ENCODE measurements at places on chromosomes 13 and 19.

- DNase-seq = no peak
These were observed 169.4 kb upstream of the CSNK1A1L start for GRCh38 chr13:37274569-37275497.

DNA sequence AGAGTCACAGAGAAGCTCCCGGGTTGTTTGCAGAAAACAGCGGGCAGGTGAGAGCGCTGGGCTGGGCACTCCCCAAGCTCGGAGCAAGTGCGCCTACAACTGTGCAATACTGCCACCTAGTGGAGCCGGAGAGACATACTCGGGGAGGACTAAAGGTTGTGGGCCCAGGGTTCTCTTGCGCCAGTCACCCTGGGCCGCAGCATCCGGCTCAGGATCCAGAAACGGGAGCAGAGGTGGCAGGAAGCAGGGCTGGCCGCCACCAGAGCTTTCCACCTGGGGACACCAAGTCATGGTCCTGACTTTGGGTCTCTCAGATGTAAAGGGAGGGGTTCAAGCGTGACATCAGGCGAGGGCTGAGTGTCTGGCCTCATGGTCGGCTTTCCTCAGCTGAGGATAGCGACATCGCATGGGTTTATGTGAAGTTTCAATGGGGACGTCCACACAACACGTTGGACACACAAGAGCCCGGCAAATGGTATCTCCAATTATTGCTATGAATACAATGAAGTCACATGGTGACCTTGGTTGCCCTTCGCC, 11.2 kb upstream of the KLK4 start:
- DNase-seq = no peak

GRCh38 chr13:101706651-101707050, 254.2 kb downstream of the ITGBL1 start:
- DNase-seq = no peak

- DNase-seq = no peak
These were observed 4.8 kb downstream of the SHC2 start for GRCh38 chr19:455851-456546.

GRCh38 chr13:30715837-30716236, 19.5 kb upstream of the ALOX5AP start:
- no peak for DNase-seq

DNA sequence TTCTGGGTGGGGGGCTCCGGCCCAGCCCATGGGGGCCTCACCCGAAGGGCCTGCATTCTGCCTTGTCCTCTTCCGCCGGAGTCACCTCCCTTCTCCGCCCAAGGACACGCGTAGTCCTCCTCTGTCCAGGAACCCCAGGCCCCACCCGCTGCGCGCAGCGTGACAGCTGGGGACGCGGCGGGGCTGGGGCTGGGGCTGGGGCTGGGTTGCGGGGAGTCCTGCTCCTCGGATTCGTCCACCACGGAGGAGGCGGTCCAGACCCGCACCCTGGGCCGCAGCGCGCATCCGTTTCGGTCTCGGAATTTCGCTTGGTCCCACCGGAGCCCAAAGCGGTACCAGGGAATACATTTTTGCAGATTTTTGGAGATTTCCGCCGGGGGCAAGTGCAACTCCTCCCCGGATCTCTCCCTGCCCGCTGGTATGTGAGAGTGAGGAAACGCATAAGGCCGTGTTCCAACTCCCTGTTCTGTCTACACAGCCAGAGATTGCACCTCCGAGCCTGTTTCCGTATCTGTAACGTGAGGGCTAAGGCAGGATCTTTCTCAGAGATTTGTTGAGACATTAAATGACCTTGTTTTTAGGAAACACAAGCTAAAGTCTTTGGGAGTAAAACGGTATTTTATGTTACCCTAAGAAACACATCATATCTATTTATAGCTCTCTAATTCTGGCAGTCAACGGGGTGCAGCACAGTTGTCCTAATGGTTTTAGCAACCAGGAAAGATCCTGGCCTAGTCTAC, at the start of gene COX7A1:
TSS of gene COX7A1 (minus strand) at position 96 of the 740 bp plus-strand sequence. CDS start at position 56, 40 bp downstream.
- no peak for DNase-seq

DNA sequence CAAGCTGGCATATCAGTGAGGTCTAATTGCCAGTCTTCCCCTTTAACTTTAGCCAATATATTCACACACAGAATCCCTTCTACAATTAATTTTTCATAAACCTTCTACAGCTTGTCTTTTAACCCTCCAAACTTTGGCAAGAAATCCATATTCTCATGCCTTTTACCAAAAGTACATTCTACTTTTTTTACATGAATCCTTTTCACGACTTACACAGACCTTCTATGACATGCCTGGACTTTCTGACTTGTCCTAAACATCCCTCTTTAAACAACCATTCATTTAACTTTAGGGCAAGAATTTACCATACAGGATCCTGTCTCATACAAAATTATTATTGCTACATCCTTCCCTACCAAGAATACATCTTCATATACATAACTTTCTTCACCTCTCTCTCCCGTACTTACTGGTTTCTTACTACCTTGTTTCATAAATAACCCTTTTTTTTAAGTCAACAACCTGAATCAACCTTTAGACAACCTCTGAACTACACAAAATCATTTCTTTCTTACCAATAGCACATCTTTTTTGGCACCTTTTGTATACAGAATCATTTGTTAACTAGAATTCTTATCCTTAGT, 23.5 kb downstream of the ZNF544 start:
- DNase-seq = no peak

DNA sequence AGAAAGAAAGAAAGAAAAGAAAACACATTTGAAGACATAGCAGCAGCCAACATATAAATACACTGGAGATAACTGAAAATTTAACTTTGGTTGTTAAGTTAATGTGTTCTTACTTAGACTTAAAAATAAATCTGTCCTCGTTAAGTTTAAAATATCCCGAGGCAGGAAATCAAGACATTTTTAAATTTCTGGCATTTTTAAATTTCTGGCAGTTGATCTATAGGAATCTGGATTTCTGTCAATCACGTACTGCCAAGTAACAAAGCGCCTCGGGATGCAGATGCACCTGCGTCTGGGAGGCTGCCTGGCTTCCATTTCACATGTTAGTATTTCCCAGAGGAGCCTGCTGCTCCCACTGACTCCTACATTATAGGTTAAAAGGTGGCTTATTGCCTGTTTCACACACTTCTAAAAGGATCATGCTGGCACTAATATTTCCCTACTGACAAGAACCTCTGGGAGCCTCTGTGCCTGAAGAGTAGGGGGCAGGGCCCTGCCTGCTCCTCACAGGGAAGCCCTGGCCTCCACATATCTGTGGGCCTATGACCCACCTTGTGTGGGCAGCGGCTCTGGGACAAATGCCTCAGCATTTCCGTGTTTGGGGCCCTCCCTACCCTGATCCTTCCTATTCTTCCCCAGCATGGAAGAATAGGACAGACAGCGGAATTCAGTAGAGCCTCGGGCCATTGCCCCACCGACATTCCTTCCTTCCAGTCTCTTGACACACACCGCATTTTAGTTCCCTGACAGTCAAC, 62.8 kb upstream of the ATP12A start:
- DNase-seq = no peak

DNA sequence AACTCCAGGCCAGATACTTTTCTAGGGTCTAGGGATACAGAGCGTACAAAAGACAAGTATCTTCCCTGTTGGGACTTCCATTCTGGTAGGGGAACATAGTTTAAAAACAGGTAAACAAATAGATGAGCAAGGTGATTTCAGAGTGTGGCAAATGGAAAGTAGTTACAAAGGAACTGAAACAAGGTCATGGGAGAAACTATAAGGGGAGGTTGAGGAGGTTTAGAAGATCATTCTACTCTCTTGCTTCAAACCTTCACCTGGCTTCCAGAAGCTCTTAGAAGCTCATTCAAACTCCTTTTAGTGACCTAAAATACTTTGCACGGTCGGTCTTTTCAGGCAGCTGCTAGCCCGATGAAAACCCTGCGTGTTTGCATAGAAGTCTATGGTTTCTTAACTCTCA, 9.1 kb downstream of the FFAR2 start:
- DNase-seq = no peak

DNA sequence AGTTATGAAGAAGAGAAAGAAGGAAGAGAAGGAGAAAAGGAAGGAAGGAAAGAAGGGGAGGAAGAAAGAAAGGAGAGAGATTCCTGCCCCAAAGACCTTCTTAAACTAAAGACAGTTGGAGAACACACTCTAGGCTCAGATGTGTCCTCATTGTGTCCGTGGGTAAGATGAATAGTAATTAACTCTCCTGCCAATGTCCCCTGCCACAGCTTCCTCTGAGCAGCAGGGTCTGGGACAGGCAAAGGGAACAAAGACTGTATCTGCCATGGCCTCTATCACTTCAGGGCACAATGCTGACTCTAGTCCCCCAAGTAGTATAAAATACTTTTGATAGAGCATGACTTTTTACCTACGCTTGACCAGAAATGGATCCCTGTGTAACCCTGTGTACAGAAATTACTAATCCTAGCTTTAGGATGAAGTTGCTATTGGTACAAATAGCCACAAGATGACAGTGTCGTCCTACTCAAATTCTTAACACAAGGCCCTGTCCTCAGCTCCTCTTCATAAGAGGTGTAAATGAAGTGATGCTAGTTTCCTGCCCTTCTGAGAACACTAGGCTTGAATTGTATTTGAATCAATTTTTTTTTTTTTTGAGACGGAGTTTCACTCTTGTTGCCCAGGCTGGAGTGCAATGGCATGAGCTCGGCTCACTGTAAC, 186.2 kb upstream of the GPR12 start:
- no peak for DNase-seq

- no peak for DNase-seq
These were observed 1.7 kb upstream of the ADM5 start for GRCh38 chr19:49687566-49688316.

Measured in esophagus squamous epithelium (tissue), 5 donors.